ENCODE measurements at places on chromosomes 7 and 10.

DNA sequence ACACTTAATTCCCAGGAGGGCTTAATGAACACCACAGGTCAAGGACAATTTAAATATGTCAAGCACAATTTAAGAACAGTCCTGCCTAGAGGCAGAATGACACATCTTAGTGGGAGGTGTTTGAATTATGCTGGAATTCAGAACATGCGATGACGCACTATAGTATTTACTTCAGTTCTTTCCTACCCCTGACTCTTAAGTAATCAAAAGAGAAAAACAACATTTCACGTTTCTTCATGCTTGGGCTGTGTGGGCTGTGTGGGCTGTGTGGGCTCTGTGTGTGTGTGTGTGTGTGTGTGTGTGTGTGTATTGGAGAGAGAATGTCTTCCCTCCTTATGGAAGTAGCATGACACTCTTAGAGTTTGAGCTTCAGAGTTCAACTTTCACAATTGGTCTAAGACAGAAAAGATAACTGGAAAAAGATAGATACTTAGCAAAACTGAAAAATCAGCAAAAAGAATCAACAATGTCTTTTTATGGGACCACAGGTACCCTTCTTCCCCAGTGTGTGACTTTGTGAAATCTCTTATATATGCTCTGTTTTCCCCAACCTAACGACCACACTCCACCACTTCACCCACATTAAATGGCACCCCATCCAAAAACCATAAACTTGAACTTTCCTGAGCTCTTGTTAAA is 33.7 kb upstream of the CABCOCO1 start:
- DNase-seq = no peak

DNA sequence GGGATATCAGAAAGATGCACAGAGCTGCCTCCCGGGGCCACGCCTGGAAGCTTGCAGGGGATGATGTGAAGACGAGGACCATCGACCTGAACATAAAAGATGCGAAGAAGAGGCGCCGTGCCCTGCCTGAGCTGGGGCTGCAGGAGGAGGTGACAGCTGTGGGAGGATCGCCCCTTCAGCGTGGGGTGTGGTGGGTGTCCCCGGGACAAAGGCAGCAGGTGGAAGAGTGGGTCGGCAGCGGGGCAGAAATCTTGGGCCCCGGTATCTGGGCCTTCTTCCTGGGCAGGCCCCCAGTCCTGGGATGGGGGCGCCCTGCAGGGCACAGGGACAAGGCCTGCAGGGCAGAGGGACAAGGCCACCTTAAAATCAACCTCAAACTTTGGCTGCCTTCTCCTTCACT is 134.9 kb downstream of the OR13A1 start:
- DNase-seq = no peak

- DNase-seq = no peak
Observed at GRCh38 chr10:6140141-6140841, 51.5 kb downstream of the RBM17 start.

DNA sequence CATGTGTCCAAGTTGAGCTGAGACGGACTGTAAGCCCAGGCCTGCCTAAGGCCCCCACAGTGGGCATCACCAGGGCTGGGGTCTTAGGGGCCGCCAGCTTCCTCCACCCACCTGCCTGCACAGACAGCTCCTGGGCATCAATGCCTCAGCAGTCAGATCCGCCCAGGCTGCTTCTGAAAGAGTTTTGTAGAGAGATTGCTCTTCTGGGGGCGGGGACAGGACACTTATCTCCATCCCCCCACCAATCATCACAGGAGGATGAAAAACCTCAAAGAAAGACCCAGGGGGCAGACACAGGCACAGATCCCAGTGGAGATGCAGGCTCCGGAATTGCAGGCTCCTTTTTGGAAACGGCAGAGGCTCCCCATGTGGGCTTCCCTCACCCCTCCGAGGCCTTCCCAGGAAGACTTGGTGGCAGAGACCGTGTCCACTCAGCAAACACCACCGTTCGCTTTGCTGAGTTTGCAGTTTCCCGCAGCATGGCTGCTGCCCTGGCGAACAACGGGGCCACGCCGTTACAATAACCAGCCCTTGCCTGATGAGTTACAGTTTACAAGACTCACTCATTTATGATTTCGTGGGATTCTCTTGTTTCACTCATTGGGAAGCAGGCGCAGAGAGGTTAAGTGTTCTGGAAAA is 96.4 kb downstream of the MKI67 start:
- no peak for DNase-seq

DNA sequence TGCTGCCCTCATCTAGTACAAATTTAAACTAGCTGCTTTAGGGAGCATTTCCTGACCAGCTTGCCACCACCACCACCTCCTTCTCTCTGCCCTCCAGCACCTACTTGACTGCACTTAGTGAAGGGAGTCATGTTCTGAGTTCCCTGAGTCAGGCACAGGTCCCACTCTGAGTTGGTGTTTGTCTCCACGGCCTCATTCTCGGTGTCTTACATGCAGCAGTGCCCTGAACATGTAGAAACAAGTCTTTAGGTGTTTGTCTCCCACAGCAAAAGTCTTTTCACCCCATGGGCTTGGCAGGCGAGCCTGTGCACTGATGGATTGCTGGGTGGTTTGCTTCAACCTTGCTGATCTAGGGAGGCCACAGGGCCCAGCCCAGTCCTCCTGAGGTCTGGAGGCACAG is 16.9 kb downstream of the TSPAN14 start:
- DNase-seq = no peak

GRCh38 chr10:133391761-133392518 is 2.0 kb upstream of the MTG1 start:
- DNase-seq = no peak

- no peak for DNase-seq
Observed at GRCh38 chr7:118573085-118573484, 348.6 kb downstream of the ANKRD7 start.

DNA sequence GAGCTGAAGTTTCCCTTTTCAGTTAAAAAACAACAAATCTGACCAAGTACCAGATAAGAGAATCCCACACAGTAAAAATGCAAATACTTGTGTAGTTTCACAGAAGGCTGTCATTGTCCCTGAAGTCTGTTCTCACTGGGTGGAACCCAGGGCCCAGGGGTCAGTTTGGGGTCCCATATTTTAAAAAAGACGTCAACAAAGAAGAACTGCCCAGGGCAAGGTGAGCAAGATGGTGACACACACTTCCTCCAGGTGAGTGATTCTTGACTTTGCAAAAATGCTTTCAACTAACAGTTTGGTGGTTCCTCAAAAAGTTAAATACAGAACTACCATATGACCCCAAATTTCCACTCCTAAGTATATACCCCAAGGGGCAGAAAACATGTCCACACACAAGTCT is 36.8 kb downstream of the PDIA4 start:
- no peak for DNase-seq

- no peak for DNase-seq
Observed at GRCh38 chr10:124978376-124978725, 36.4 kb downstream of the ZRANB1 start.

DNA sequence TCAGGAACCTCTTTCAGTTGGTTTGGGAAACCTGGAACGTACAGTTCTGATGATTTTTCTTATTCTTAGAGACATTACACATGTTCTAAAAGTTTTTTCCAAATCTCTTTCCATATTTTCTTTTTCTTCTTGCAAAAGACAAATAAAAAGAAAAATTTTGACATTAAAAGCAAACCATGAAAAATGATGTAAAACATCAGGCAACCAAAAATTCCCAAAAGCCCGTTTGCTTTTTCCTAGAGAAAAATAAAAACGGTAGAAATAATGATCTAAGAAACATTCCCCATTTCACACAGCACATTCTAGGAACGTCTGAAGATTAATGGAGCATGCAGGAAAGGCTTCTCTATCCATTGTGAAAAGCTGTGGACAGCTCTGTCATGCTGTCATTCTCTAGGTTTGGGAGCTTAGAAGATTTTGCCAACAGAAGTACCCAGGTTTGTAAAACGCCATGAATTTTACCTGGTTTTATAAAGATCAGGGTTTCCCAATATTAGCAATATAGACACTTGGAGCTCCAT is 11.2 kb upstream of the PRTFDC1 start:
- DNase-seq = no peak

- no peak for DNase-seq
Observed at GRCh38 chr10:99551616-99552015, 18.9 kb downstream of the NKX2-3 start.

- DNase-seq = no peak
Observed at GRCh38 chr7:12320987-12321647, 82.5 kb downstream of the VWDE start.

- DNase-seq = no peak
Observed at GRCh38 chr7:8035192-8035591, 66.6 kb downstream of the GLCCI1 start.

DNA sequence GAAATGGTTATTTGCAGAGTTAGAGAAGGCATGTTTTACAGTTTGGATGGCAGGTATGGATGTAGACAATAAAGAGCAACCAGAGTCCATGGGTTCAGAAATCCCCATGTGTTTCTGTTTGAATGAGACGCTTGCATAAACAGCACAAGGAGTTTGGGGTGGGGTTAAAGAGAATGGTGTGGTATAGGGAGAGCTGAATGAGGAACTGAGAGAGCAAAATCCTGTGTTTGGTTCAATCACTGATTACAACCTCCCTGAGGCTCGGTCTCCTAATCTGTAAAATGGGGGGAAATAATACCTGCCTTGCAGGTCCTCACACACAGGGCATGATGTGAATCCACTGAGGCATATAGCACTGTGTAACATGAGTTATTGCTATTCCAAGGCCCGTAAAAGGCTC is 23.7 kb downstream of the CAV1 start:
- DNase-seq = no peak

DNA sequence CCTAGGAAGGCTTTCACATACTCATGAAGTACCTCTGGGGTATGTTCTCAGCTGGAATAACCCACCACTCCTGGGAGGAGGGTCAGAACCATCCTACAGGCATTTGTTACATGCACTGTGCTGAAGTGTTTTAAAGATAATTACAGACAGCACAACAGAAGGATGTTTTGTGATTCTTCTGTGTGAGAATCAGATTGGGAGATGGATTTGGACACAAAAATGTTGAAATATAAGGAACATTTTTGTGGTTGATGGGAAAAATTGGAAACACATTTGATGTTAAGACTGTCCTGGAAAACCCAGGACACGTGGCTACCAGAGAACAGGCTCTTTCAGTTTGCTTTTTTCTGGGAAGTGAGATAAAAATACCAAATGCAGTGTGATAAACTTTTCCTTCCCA is 61.4 kb downstream of the BICC1 start:
- no peak for DNase-seq

All from stimulated activated CD4-positive, alpha-beta T cell treated with anti-CD3 and anti-CD28 coated beads, TNF-alpha, amount 100 ng/mL, for 48 hours (primary cell).